ENCODE measurements at places on chromosomes 6 and 20.

DNA sequence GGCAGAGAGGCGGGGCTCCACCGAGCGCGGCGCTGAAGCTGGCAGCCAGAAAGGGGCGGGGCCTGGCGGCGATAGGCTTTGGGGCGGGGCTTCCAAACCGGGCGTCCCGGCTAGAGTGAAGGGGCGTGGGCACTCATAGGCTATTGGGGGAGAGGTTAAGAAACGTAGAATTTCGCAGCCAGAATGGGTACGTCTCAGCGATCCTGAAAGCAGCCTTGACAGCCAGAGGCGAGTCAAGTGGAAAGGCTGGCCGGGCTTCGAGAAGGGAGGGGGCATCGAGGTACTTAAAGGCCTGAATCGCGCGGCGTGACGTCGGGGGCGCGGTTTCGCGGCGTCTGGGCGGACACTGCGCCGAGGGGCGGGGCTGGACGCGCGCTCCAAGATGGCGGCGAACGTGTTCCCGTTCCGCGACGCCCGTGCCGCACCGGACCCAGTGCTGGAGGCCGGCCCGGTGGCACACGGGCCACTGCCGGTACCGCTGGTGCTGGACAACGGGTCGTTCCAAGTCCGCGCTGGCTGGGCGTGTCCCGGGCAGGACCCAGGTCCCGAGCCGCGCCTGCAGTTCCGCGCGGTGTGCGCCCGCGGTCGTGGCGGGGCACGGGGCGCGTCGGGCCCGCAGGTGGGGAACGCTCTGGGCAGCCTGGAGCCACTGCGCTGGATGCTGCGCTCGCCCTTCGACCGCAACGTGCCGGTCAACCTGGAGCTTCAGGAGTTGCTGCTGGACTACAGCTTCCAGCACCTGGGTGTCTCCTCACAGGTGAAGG, at the start of gene ACTR5:
TSS of gene ACTR5 (plus strand) at position 364 of the 764 bp plus-strand sequence. CDS start at position 383, 19 bp downstream.
- H3K36me3 ChIP-seq: peaks cover 5% of the 10 kb centered on the region

DNA sequence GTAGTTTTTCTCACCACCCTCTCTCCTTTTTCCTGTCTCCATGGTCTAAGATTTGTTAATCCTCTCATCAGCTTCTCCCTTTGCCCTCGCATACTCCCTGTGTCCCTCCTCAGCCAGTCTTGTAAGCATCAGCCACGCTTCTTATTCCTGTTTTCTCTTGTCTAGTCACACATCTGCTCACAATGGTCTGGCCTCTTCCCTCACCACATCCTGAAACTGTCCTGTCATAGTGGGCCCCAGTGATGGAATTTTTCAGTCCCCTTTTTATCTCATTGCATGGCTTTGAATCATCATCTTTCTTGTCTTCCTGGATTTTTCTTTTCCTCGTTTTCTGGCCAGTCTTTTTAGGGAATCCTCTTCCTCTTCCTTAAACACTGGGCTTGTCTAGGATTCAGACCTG, 57.2 kb downstream of the GFRA4 start:
- no peak overlapping the region for H3K4me3 ChIP-seq
- H3K36me3 ChIP-seq: peaks cover 31% of the 10 kb centered on the region
- H3K27me3 ChIP-seq: no peaks in the 10 kb centered on the region
- DNase-seq: no peak

DNA sequence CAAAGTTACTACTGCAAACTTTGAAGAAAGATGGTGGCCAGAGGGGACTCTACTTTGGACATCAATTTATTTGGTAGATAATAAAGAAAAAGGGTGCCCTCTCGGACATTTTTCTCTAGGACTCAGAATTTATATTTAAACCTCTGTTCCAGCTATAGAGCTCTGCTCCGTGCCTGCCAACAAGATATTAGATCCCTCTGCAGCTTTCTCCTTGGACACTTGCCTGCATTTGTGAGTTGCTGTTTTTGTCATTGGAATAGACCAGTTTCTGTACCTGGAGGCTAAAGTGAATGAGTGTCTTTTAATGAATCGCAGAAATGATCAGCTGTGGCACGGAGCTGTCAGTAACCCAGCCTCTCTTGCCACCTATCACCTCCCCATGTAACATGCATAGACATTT, 253.5 kb downstream of the NRN1 start:
- peaks cover 3% of the 10 kb centered on the region for H3K4me1 ChIP-seq
- H3K4me3 ChIP-seq: no peak overlapping the region
- no peaks in the 10 kb centered on the region for H3K27me3 ChIP-seq
- no peaks in the 10 kb centered on the region for H3K36me3 ChIP-seq

GRCh38 chr20:58470336-58471192, 44.6 kb downstream of the APCDD1L start:
- no peak for DNase-seq
- H3K27ac ChIP-seq: no peak overlapping the region
- no peaks in the 10 kb centered on the region for H3K36me3 ChIP-seq

- H3K4me1 ChIP-seq: no peaks in the 10 kb centered on the region
- no peak overlapping the region for H3K27ac ChIP-seq
- DNase-seq: no peak
- H3K27me3 ChIP-seq: no peaks in the 10 kb centered on the region
These were observed 72.2 kb upstream of the GFRAL start for GRCh38 chr6:55255113-55255512.

GRCh38 chr20:43925801-43926200, 11.1 kb downstream of the TOX2 start:
- no peaks in the 10 kb centered on the region for H3K4me1 ChIP-seq
- no peaks in the 10 kb centered on the region for H3K27me3 ChIP-seq
- H3K27ac ChIP-seq: no peak overlapping the region
- no peaks in the 10 kb centered on the region for H3K36me3 ChIP-seq
- no peak for DNase-seq

DNA sequence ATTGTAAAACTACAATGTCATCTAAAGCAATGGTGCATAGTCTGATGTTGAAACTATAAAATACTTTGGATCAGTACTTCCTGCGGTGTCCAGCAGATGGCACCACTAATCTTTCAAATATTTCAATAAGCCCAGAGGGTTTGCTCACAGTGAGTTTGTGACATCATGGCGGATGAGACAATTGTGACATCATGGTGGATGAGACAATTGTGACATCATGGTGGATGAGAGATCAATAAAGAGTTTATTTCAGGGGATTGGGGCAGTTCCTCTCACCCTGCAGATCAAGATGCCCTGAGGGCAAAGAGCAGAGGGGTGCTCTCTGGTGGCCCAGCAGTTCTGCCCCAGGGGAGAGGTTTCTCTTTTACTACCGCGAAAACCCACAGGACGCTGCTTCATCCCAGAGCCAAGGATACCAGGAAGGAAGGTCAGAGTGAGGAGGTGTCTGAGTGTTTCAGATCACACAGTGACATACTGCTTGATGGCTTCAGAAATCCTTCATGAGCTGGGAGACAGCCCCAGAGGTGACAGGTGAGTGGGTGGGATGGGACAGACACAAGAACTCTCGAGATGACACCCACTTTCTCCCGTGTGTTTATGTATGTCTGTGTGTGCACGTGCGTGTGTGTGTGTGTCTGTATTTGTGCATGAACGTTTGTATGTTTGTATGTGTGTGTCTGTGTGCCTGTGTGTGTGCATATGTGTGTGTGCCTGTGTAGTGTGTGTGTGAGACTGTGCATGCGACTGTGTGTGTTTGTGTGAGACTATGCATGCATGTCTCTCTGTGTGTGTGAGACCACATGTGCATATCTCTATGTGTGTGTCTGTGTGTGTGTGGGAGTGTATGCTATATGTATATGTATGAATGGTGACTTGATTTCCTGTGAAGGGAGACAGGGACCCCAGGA, 7.3 kb upstream of the ULBP2 start:
- H3K4me3 ChIP-seq: no peak overlapping the region
- H3K4me1 ChIP-seq: no peaks in the 10 kb centered on the region
- peak; percentile 79 for DNase-seq
- no peak overlapping the region for H3K27ac ChIP-seq
- peaks cover 25% of the 10 kb centered on the region for H3K27me3 ChIP-seq
- H3K36me3 ChIP-seq: no peaks in the 10 kb centered on the region
